ENCODE measurements at places on chromosomes 6 and 20.

- DNase-seq, result no peak
These were observed 63.7 kb downstream of the RNGTT start for GRCh38 chr6:88899569-88900316.

DNA sequence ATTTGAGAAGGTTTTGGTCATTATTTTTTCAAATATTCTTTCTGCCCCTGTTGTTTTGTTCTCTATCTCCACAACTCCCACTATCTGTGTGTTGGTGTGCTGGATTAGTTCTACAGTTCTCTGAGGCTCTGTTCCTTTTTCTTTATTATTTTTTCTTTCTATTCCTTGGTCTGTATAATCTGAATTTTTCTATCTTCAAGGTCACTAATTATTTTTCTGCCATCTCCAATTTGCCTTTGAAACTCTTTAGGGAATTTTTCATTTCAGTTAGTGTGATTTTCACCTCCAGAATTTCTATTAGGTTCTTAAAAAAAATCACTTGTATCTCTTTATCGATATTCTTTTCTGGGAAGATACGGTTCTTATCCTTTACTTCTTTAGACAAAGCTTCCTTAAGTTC lies 82.1 kb upstream of the GGTLC1 start:
- DNase-seq, result no peak

GRCh38 chr6:133889557-133890403 lies 867 bp downstream of the TCF21 start:
- DNase-seq, result no peak

- DNase-seq, result no peak
These were observed at the start of gene COL21A1 for GRCh38 chr6:56246881-56247653. Gene COL21A1, minus strand, starts transcription at chr6:56247580. Its CDS starts 64,962 bp downstream, at chr6:56182618.

GRCh38 chr6:120274547-120274946 lies 925.0 kb upstream of the MAN1A1 start:
- DNase-seq, result no peak

GRCh38 chr6:35297601-35298481 lies at the start of gene DEF6:
Gene DEF6, plus strand, starts transcription at chr6:35297818. Its CDS starts 39 bp downstream, at chr6:35297857.
- peak; percentile 82 for DNase-seq

GRCh38 chr20:41147767-41148191 lies 10.4 kb downstream of the PLCG1 start:
- no peak for DNase-seq

DNA sequence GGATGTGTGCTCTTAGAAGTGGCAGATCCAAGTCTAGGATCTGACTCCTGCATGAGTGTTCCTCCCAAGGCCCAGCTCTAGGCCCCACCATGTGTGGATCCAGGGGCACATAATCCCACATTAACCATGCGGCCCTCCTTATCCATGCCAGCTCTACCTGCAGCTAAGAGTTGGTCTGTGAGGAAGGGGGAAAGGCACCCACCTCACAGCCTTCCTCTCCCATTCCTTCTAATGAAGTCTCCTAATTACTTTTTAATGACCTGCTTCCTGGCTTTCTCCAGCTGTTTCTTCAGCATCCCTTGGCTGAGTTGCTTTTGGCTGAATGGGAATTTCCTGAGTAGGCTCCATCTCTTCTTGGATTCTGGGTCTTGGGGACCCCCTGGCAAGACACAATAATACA lies 52.2 kb downstream of the NPEPL1 start:
- DNase-seq, result no peak

- no peak for DNase-seq
These were observed 106.1 kb downstream of the TFAP2B start for GRCh38 chr6:50924758-50925157.

GRCh38 chr20:1890469-1891262 lies 4.5 kb upstream of the SIRPA start:
- DNase-seq, result no peak

DNA sequence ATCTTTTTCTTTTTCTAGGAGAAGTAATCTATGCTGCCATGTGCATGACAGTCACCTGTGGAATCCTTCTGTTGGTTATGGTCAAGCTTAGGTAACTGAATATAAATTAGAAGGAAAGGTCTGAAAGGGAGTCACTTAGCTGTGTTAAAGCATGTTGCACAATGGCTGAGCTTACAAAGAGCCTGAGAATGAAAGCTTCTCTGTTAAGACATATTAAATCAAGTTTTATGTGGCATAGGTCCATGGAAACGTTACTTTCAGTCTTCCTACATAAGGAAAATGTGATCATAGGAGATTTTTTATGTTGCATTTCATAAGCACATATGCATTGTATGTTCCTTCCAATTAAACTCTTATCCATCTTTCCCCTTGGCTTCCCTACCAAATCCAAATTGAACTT lies 72.1 kb downstream of the GFRAL start:
- DNase-seq, result no peak

GRCh38 chr6:3785745-3786098 lies 34.2 kb upstream of the PXDC1 start:
- DNase-seq, result no peak

DNA sequence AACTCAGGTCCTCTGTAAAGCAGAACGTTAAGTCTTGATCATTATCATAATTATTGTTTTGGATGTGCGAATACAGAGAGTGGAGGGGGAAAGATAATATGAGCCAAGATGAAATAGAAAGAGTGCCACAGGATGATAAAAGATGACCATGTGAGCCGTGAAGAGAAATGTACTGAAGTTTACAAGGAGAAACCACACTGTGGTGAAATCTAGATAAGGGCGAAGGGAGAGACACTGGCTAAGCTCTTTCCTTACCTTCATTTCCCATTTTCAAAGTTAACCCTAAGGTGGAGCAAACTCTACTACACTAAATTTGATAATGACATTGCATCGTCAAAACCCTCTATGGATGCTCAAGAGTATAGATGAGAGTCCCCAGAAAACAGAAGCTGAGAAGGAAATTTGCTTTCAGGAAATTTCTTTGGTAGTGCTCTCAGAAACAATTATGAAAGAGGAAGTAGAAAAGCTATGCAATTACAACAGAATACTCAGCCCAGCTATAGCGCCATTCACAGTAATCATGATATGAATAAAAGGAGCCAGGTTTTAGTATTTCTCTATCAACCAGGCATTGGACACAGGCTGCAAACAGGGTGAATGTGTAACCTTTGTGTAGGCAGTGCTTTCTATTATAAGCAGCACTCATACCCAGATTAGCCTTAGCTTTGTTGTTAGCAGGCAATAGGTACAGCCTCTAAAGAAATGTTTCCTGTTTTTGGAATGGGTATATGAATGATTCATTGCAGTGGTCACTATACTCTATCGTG lies 1080.7 kb downstream of the GRIK2 start:
- no peak for DNase-seq

GRCh38 chr6:136923954-136924673 lies 2.0 kb downstream of the SLC35D3 start:
- no peak for DNase-seq

Data from stimulated activated CD8-positive, alpha-beta memory T cell treated with anti-CD3 and anti-CD28 coated beads, Interleukin-4, amount 100 ng/mL, for 1 hour (primary cell).